GM06990 (cell line): ENCODE measurements at places on chromosomes 3 and 15.
A peak's percentile ranks its signal among the peaks of the same experiment; 100 is the strongest.

DNA sequence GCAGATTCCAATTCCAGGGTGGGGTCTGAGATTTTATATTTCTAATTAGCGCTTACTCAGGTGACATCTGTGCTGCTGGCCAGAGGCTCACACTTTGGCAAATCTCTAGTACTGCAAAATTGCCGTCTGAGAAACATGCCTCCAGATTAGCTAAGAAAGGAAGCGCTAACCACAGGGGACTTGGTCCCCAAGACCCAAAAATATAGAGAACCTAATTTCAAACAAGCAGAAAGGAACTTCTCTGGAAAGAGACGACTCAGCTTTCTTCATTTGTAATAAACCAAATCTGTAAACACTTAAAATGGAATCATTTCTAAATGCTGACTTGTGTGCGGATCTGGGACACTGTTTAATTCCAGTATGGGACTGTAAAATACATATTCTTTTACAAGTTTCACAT lies 55.7 kb downstream of the B3GNT5 start:
- DNase-seq = no peak

DNA sequence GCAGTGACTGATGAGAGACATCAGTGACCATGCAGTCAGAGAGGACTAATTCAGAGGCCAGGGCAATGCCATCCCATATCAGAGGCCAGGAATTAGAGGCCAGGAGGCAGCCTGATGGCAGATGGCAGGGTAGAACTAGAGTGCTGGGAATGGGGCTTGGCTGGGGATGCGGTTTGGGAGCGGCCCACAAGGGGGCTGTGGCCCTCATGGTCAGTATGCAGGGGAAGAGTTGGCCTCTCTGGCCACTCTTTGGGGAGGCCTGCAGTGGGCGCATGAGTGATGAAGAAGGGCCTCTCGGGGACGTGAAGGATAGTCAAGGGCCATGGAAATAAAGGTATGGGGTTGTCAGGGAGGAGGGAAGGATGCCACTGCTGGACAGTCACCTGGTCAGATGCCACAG lies 101.7 kb downstream of the EEFSEC start:
- no peak for DNase-seq

DNA sequence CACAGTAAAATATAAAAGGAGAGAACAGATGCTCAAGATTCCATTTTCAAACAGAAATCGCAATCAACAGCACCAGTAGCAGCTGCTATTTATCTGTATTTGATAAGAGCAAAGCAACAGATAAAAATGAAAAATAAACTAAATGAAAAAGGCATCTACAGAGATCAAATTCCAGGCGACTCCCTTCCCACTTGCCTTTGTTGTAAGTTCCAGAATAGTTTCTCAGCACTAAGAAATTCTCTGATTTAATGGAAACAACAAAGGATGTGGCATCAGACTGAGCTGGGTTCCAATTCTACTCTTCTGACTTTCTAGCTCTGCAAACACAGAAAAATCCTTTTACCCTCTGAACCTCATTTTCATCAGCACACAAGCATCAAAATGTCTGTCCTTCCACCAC lies 110.8 kb upstream of the MME start:
- DNase-seq = no peak

DNA sequence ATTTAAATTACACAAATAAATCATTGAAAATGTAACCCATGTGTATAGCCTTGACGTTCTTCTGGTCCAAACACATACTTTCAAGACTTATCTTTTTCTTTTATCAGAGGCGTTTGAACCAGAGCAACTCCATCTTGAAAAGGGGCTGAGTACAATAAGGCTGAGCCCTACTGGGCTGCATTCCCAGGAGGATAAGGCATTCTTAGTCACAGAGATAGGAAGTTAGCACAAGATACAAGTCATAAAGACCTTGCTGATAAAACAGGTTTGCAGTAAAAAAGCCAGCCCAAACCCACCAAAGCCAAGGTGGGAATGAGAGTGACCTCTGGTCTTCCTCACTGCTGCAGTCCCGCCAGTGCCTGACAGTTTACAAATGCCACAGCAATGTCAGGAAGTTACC lies 101.0 kb upstream of the IGSF10 start:
- no peak for DNase-seq

DNA sequence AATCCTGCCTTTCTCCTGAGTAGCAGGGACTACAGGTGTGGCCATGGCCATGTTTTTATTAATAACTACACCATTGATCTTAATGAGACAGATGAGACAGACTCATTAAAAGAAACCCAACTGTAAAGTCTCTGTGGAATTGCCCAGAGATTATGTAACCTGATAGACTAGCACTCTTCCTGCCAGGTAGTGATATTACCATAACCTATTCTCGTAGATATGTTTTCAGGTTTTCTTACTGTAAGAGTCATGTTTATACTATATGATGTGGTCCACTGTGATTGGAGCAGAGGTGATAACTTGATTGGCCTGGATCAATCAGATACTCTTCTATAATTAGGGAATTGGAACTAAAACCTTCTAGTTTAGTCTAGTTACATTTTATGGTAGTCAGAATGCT lies 93.7 kb downstream of the NFKBIZ start:
- DNase-seq = no peak

DNA sequence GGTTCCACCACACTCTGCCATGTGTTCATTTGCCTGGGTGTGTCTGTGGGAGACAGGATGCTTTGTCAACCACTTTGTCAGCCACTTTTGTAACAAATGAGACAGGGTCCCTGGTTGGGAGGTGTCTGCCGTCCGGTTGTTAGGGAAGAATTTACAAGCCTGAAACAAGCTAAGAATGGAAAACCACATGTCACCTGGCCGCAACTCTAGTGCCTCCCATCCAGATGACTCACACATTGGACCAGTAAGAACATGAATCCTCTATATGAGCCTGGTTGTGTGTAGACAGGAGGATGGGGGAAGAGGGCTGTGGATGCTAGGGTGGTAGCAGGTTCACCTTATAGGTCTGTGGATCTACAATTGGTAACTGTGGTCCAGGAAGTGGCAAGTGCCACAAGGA lies 335.3 kb downstream of the CLSTN2 start:
- DNase-seq = no peak

DNA sequence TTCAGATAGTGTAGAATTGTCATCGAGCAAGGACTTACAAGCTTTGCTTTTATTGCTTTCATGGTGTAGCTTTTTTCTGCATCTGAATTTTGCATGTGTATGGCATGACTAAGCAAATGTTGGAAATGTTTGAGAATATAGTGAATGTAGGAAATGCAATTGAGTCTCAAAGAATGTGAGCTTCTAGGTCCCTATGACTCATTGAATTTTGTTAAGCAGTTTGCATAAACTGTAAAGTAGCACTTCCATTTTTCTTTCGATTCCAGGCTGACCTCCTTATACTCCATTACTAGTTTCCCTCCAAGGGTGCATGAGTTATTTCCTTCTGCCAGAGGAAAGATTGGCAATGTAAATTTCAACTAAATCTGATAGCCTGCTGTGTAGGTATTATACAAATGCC lies 619.2 kb downstream of the DIPK2A start:
- no peak for DNase-seq

DNA sequence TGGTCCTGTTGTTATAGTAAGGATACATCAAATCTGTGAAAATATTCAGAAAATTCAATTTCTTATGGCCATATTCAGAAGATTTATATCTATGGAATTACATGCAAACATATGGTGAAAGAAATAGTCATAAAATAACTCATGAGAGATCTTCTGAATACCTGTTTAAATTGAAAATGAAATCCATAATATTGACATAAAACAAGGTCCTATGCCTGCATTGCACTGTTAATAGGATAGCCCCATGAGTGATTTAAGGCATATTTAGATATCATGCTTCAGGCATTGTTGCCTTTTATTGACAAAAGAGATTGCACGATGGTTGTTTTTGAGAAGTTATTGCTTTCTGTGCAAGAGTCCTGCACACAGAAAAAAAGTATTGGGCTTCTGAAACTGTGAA lies 591.7 kb upstream of the ZNF717 start:
- DNase-seq = no peak

- DNase-seq = no peak
Observed at GRCh38 chr3:185758912-185759311, 65.9 kb downstream of the IGF2BP2 start.

DNA sequence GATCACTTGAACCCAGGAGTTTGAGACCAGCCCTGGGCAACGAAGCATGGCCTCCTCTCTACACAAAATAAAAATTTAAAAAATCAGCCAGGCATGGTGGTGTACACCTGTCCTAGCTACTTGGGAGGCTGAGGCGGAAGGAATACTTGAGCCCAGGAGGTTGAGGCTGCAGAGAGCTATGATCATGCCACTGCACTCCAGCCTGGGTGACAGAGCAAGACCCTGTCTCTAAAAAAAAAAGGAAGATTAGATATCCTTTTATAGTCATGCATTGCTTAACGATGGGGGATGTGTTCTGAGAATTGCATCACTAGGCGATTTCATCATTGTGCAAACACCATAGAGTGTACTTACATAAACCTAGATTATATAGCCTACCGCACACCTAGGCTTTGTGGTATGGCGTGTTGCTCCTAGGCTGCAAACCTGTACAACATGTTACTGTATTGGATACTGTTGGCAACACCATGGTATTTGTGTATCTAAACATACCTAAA lies 12.6 kb downstream of the ALAS1 start:
- DNase-seq = no peak

DNA sequence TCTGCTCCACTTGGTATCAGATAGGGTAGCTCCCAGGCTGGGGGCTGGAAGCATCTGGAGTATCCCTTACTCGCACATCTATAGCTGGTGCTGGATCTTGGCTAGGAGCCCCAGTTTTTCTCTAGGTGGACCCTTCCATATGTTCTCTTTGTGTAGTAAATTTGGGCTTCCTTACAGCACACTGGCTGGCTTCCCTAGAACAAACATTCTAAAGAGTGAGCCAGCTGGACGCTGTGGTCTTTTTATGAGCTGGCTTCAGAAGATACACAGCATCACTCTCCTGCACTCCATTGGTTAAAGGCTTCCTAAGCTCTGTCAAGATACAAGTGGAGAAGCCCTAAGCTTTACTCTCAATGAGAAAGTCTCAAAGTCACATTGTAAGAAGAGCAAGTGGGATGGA lies 322.1 kb downstream of the WDR72 start:
- no peak for DNase-seq

GRCh38 chr15:69880571-69881301 lies 217.0 kb downstream of the TLE3 start:
- DNase-seq = peak; percentile 32

DNA sequence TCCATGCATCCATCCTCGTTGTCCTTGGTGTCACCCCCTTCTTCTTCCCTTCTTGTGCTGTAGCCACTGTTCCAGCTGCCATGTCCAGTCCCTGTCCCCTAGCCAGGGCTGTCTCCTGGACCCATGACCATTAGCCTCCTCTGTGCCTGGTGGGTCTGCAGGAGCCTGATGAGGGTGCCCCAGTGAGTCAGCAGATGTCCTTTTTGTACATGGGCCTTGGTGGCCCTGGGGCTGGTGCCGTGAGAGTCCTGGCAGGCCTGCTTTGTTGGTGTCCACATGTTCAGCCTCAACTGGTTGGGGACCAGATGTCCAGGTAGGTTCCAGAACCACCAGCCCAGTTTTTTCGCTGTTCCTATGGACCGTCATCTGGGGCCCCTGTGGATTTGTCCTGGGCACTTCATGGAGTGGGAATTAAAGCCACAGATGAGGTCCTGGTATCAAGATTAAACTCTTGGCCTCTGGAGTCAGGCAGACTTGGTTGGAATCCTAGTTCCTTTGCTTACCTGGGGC lies 66.1 kb downstream of the FBLN2 start:
- DNase-seq = no peak

GRCh38 chr15:60932051-60932915 lies 296.8 kb downstream of the RORA start:
- no peak for DNase-seq

DNA sequence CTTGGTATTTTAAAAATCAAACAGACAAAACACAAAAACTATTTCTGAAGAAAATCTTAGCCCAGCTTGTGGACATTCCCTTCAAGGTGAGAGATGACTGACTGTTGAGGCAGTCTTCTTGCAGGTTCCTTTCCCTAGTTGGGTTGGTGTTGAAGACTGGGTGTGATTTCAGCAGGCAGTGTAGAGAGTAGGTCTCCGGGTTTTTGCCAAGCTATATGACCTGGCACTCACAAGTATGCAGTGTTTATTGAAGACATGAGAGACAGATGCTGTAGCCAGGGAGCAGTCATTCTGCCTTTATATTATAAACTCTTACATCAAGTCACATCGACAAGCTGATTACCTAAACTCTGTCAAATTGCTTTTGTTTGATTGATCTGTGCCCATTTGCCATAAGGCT lies 17.5 kb downstream of the SENP8 start:
- no peak for DNase-seq

DNA sequence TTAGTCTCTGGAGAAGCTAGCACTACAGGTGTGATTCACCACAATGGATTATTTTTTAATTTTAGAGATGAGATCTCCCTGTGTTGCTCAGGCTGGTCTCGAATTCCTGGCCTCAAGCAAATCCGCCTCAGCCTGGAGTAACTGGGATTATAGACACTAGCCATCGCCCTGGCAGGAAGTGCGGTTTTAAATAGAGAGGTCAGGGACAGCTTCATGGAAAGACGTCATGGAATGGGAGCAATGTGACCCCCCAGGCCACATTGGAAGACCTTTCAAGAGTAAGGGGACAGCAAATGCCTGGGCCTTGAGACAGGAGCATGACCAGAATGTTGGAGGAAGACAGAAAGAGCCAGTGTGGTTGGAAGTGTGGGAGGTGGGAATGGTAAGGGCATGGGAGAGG lies 2.2 kb upstream of the ISG20 start:
- DNase-seq = no peak

DNA sequence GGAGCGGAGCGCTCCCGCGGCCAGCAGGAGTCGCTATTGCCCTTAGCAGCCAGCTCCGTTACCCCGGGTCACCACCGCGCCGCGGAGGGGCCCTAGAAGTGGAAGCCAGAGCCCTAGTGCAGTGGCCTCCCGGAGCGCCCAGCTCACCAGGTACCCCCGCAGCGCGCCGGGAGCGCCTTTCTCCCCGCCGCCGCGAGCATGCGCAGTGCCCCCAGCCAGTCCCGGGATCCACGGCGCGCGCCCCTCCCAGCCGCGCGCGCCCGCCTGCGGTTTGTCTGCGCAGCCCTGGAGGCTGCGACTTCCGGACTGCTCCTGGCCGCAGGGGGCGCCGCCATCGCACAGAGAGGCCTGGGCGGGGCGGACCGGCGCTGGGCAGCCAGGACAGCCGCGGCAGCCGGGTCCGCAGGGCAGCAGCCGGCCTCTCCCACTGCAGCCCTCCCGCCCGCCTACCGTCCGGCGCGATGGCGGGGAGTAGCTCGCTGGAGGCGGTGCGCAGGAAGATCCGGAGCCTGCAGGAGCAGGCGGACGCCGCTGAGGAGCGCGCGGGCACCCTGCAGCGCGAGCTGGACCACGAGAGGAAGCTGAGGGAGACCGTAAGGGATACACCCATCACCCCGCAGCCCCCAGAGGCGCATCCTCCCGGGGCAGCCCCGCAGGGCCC lies 5.7 kb downstream of the TPM1 start:
- peak; percentile 89 for DNase-seq
